ENCODE measurements at places on chromosomes 7 and 10. TPM values are rescaled to one million over a fixed set of nuclear protein-coding genes. Genes with fewer than 3 reads are reported as not detected.

The CUTC gene
- total RNA-seq = 20.9 TPM

The CXCL12 gene
- total RNA-seq = 13.5 TPM

The MRLN gene
- total RNA-seq = not detected

The PLXNA4 gene
- total RNA-seq = 23.9 TPM

The RARRES2 gene
- 47.6 TPM for total RNA-seq

The RAMP3 gene
- not detected for total RNA-seq

DNA sequence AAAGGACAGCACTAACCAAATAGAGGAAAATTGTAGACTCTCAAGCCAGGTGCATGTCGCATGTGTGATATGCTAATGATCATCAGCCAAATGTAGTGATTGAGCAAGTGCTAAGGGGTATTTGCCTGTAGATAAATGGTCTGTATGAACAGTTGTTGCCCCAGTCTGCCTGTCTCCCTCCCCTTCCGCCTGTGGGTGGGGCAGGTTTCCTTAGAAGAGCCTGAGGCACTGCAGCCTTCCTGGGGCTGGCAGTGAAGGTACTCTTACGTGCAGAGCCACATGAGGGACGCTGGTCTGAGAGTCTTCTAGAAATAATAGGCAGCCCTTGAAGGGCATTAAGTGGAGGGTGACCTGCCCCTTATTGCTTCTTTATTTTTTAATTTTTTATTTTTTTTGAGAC is 152.1 kb downstream of the SNX10 start:
- no peak for DNase-seq

DNA sequence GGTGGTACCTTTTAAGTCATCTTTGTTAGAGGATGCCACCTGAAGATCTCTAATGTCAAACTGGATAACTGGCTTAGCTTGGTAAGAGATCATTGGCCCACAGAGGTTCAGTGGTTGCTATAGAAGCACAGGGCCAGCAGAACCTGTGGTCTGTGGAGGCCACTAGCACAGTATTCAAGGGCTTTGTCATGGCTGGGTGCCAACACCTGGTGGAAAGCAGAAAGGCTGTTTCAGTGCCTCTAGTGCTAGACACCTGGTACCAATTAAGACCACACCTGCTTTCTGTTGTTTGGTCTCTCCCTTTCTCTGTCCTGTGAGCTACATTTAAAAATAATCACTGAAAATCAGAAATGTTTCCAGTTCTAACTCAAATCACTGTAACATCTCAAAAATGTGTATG is 10.0 kb upstream of the PCGF5 start:
- no peak for DNase-seq

DNA sequence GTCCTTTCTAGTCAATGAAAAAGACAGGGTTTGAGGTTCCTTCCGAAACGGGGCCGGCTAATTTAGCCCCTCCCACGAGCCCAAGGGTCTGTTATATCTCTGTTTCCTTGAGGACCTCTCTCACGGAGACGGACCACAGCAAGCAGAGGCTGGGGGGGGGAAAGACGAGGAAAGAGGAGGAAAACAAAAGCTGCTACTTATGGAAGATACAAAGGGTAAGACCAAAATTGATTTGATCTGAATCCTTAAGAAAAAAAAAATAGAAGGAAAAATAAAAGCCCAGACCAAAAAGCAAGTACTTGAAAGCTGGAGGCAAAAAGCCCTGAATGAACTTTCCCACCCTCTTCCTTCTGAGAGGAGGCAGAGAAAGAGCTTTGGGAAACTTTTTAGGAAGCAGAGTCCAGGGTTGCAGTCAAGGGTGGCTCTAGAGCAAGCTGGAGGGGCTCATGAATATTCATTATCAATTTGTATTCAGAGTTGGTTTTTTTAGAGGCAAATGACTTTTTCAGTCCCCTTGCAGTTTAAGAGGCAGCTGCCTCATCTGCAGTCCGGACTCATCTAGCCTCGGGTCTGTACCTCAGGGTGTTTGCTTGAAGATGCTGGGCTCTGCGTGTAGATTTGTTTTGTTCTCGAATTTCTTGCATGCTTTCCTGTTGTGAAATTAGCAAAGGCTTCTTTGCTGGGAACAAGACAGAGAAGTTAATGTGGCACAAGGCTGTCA is at the start of gene ENTPD1:
TSS of gene ENTPD1 (plus strand) at position 123 of the 721 bp plus-strand sequence. CDS start at position 200, 77 bp downstream.
- DNase-seq = peak; percentile 57

GRCh38 chr10:3714967-3715366 is 70.0 kb downstream of the KLF6 start:
- DNase-seq = no peak

DNA sequence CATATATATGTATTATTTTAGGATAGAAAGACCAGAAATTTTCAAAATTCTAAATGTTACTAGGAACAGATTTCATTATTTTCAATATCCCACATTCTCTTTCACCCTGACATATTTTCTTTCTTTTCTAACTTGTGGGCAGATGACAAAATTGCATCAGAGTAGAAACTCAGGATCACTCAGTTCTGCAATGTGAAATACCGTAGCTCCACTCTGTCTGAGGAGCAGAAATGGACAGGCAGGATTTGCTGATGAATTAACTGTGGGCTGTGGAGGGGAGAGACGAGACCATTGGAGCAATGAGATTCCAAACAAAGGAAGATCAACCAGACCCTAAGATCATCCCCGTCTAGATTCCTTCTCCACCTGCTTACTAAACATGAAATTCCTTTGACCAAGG is 37.0 kb upstream of the SVOPL start:
- no peak for DNase-seq

- DNase-seq = no peak
Measured at GRCh38 chr7:148115308-148115707, 475.3 kb upstream of the C7orf33 start.

GRCh38 chr10:36254199-36254598 is 612.1 kb upstream of the FZD8 start:
- no peak for DNase-seq

DNA sequence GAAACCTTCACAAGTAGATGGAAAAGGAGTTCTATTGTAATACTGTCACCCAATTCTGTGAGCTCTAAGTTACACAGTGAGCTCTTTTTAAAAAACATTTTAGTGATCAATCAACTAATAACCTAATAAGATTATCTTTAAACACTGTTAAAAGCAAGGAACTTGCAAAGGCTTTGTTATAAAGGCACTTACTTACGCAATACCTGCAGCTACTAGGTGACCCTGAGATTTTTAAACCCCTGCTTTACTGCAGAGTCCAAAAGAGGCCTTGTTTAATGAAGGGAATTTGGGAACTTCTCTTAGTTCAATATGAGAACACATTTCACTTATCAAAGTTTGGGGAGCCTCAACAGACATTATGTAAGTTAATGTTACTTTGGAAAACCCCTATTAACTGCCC is 53.3 kb downstream of the P4HA1 start:
- DNase-seq = no peak

All from endodermal cell (in vitro differentiated cells).